ENCODE measurements at places on chromosomes 7 and 10.

GRCh38 chr7:3056234-3057065 is 12.8 kb upstream of the CARD11 start:
- no peak overlapping the region for H3K4me3 ChIP-seq
- no peaks in the 10 kb centered on the region for H3K36me3 ChIP-seq
- H3K27ac ChIP-seq, result no peak overlapping the region

- no peak for DNase-seq
- no peaks in the 10 kb centered on the region for H3K27me3 ChIP-seq
- H3K27ac ChIP-seq, result no peak overlapping the region
These were observed 82.7 kb downstream of the CUX1 start for GRCh38 chr7:101900103-101900502.

DNA sequence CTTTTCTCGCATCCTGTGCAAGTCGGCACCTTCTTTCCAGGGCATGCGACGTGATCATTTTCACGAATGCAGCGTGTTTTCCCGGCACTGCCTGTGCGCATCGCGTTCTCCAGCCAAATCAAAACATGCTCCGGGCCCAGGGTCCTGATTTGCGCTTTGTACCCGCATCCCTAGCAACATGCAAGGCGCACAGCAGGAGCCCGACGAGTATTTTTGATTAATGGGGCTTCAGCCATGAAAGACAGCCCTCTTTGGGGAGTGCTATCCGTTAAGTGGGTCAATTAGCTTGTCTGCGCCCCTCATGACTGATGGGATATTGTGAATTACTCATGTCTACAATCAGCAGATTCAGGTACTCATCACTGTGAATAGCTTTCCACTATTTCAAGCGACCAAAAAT is 243.3 kb upstream of the RNF32 start:
- H3K4me3 ChIP-seq, result no peak overlapping the region
- no peak for DNase-seq
- peaks cover 2% of the 10 kb centered on the region for H3K4me1 ChIP-seq
- no peak overlapping the region for H3K27ac ChIP-seq
- no peaks in the 10 kb centered on the region for H3K27me3 ChIP-seq
- no peaks in the 10 kb centered on the region for H3K36me3 ChIP-seq

- H3K27ac ChIP-seq, result no peak overlapping the region
- DNase-seq, result no peak
- H3K4me1 ChIP-seq, result no peaks in the 10 kb centered on the region
- no peaks in the 10 kb centered on the region for H3K27me3 ChIP-seq
- H3K4me3 ChIP-seq, result no peak overlapping the region
- H3K36me3 ChIP-seq, result no peaks in the 10 kb centered on the region
These were observed 74.5 kb downstream of the PKD1L1 start for GRCh38 chr7:47873762-47874161.

DNA sequence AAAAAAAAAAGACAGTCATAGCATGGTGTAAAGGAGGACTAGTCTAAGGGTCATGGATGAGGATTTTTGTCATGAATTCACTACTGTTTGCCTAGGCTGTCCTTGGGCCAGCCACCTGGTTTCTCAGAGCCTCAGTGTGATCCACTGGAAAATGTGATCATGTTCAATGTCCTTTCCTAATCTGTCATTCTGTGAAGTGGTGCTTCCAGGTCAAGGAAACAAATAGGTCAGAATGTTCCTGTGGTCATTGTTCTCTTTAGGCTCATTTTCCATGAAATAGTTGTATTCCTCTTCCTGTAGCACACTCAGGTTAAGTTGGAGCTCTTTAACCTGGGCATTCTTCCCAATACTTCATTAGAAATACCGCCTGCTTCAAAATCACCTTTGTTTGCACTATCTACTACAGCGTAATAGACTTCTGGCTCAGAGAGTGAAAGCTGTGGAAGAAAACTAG is 16.5 kb downstream of the CD36 start:
- H3K36me3 ChIP-seq, result no peaks in the 10 kb centered on the region
- no peaks in the 10 kb centered on the region for H3K4me1 ChIP-seq
- no peak overlapping the region for H3K27ac ChIP-seq
- H3K27me3 ChIP-seq, result no peaks in the 10 kb centered on the region
- no peak for DNase-seq

- H3K4me3 ChIP-seq, result no peak overlapping the region
- H3K4me1 ChIP-seq, result no peaks in the 10 kb centered on the region
- no peaks in the 10 kb centered on the region for H3K27me3 ChIP-seq
- DNase-seq, result no peak
- H3K36me3 ChIP-seq, result no peaks in the 10 kb centered on the region
These were observed 89.2 kb upstream of the JAZF1 start for GRCh38 chr7:28269700-28270361.

DNA sequence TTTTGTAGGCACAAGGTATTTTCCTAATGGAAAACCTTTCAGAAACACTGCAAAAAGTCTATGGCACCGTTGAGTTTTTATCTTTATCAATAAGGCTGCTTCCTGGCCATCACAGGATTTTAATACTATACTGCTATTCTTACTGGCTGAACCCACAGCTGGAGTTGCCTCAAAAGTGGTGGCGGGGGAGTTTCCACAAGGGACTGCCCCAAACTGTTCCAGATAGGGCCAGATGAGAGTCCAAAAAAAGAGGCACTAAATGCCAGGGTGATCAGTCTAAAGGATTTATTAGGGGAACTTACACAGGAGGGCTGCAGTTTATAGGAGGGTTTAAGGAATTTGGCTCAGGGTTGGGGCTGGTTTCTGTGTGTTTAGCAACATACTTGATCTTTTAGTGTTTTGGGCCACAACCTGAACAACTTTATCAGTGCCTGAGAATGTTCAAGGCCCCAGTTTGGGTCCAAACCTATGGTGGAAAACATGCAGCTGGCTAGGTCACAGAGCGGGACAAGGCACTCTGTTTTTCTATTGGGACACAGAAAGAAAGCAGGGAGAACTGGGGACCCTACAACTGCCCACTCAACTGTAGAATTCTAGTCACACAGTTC is 41.4 kb downstream of the STAM start:
- no peaks in the 10 kb centered on the region for H3K4me1 ChIP-seq
- H3K36me3 ChIP-seq, result peaks cover 32% of the 10 kb centered on the region
- H3K27me3 ChIP-seq, result no peaks in the 10 kb centered on the region
- no peak for DNase-seq
- no peak overlapping the region for H3K4me3 ChIP-seq

DNA sequence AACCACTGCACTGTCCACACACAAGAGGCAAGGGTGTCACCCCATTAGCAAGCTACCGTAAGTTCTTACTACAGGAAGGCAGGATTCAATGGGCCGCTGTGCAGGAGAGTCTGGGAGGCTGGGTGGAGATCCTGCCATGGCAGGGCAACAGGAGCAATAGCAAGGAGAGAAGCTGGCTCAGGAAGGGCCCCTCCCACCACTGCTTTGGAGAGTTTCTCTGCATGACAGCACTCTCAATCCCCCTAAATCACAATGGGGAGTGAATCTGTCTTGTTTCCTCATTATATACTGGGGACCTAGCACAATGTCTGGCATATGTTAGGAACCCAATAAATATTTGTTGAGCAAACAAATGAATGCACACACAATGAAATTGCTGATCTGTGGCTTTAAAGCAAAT is 83.2 kb upstream of the SFMBT2 start:
- no peak overlapping the region for H3K4me3 ChIP-seq
- no peaks in the 10 kb centered on the region for H3K36me3 ChIP-seq
- H3K27ac ChIP-seq, result no peak overlapping the region
- H3K4me1 ChIP-seq, result no peaks in the 10 kb centered on the region

- H3K4me1 ChIP-seq, result no peaks in the 10 kb centered on the region
- DNase-seq, result no peak
- no peak overlapping the region for H3K27ac ChIP-seq
- no peaks in the 10 kb centered on the region for H3K27me3 ChIP-seq
These were observed 130.3 kb downstream of the ST7 start for GRCh38 chr7:117083648-117084047.

GRCh38 chr10:10527861-10528562 is 489.7 kb upstream of the CELF2 start:
- no peak for DNase-seq
- H3K27ac ChIP-seq, result no peak overlapping the region
- H3K4me1 ChIP-seq, result no peaks in the 10 kb centered on the region

GRCh38 chr7:47521816-47522561 is 59.9 kb downstream of the TNS3 start:
- no peaks in the 10 kb centered on the region for H3K36me3 ChIP-seq
- DNase-seq, result no peak
- no peak overlapping the region for H3K27ac ChIP-seq

GRCh38 chr7:26630361-26630760 is 234.0 kb downstream of the SKAP2 start:
- H3K27ac ChIP-seq, result no peak overlapping the region
- no peaks in the 10 kb centered on the region for H3K27me3 ChIP-seq
- no peaks in the 10 kb centered on the region for H3K4me1 ChIP-seq
- no peak overlapping the region for H3K4me3 ChIP-seq
- no peak for DNase-seq

DNA sequence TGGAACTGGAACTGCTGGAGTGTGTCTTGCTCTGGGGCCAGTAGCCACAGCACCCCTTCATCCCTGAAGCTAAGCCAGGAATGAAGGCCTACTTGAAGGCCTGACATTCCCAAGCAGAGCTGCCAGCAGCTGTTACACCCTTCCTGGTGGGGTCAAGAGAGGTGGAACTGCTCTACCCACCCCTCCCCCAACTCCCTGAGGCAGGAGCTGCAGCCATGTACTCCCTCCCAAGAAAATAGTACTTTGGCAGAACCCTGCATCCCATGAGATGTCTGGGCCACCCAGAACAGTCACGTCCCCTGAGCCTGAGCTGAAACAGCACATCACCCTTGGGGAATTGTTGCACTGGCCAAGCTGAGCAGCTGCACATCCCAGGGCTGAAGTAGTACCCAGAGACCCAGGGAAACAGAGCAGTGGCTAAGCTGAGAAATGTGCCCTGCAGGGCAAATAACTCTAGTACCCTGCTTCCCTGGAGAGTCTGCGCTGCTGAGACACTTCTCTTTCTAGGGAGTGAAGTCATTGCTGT is 63.4 kb upstream of the PLA2G12B start:
- H3K27ac ChIP-seq, result no peak overlapping the region
- no peak overlapping the region for H3K4me3 ChIP-seq
- no peak for DNase-seq
- H3K4me1 ChIP-seq, result no peaks in the 10 kb centered on the region
- H3K27me3 ChIP-seq, result no peaks in the 10 kb centered on the region

DNA sequence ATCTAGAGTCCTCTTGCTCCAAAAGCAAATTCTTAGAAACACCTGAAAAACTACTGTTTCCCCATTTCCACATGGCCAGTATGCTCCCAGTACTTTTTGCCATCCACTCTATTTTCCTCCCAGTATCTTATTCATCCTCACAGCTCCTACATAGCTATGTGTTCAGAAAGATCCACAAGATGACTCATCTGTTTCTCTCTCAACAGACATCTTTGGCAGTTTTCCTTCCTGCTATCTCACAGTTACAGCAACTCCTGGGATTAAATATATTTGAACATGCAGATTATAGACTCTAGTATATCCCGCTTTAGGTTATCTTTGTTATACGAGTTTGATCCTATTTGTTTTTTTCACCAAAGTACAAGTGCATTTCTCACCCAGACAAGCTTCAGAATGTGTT is 675.6 kb upstream of the POT1 start:
- no peak for DNase-seq
- no peak overlapping the region for H3K4me3 ChIP-seq
- no peaks in the 10 kb centered on the region for H3K36me3 ChIP-seq
- H3K27ac ChIP-seq, result no peak overlapping the region
- no peaks in the 10 kb centered on the region for H3K4me1 ChIP-seq
- no peaks in the 10 kb centered on the region for H3K27me3 ChIP-seq

DNA sequence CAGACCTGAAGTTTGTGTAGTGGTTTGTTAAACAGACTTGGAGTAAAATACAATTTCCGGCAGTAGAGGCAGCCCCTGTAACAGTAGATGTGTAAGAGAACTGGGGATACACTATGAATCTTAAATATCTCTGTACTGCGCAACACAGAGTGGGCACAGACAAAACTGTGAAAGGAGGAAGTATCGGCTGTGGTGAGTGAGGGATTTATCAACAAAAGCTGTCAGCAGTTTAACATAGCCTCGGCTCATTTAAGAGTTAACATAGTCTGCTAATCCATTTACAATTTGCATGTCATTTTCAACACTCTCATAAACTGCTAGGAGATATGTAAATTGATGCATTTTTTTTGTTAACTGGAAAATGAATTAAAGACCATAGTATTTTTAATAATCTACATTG is 225.2 kb downstream of the ZWINT start:
- no peaks in the 10 kb centered on the region for H3K36me3 ChIP-seq
- no peak overlapping the region for H3K27ac ChIP-seq
- H3K4me1 ChIP-seq, result no peaks in the 10 kb centered on the region
- DNase-seq, result no peak
- no peak overlapping the region for H3K4me3 ChIP-seq
- H3K27me3 ChIP-seq, result no peaks in the 10 kb centered on the region

GRCh38 chr7:150324373-150324961 is 1.1 kb upstream of the ACTR3C start:
- no peak overlapping the region for H3K4me3 ChIP-seq
- no peaks in the 10 kb centered on the region for H3K36me3 ChIP-seq
- no peaks in the 10 kb centered on the region for H3K27me3 ChIP-seq
- H3K4me1 ChIP-seq, result peaks cover 8% of the 10 kb centered on the region
- H3K27ac ChIP-seq, result no peak overlapping the region

- no peaks in the 10 kb centered on the region for H3K4me1 ChIP-seq
These were observed 418.6 kb upstream of the NPVF start for GRCh38 chr7:25646726-25647413.

DNA sequence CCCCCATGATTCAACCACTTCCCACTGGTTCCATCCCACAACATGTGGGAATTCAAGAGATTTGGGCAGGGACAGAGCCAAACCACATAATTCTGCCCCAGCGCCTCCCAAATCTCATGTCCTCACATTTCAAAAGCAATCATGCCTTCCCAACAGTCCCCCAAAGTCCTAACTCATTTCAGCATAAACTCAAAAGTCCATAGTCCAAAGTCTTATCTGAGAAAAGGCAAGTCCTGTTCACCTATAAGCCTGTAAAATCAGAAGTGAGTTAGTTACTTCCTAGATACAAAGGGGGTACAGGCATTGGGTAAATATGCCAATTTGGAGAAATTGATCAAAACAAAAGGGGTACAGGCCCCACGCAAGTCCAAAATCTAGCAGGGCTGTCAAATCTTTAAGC is 272.9 kb downstream of the MAGI2 start:
- no peaks in the 10 kb centered on the region for H3K27me3 ChIP-seq
- no peaks in the 10 kb centered on the region for H3K4me1 ChIP-seq
- no peak overlapping the region for H3K27ac ChIP-seq
- no peak for DNase-seq

DNA sequence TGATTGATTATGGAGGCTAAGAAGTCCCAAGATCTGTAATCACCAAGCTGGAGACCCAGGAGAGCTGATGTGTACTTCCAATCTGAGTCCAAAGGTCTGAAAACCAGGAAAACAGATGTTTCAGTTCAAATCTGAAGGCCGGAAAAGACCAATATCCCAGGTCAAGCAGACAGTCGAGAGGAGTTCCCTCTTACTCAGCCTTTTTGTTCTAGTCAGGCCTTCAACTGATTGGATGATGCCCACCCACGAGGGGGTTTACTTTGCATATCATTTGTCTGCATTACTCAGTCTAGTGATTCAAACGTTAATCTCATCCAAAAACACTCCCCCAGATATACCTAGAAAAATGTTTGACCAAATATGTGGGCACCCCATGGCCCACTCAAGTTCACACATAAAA is 7.4 kb upstream of the ARID5B start:
- H3K27me3 ChIP-seq, result no peaks in the 10 kb centered on the region
- DNase-seq, result no peak
- no peaks in the 10 kb centered on the region for H3K36me3 ChIP-seq
- H3K27ac ChIP-seq, result no peak overlapping the region
- peaks cover 5% of the 10 kb centered on the region for H3K4me1 ChIP-seq

Measured in neuronal stem cell (in vitro differentiated cells).